ENCODE measurements at places on chromosomes 7 and 10.

GRCh38 chr7:115249080-115249479 lies 327.2 kb downstream of the MDFIC start:
- no peak for DNase-seq

DNA sequence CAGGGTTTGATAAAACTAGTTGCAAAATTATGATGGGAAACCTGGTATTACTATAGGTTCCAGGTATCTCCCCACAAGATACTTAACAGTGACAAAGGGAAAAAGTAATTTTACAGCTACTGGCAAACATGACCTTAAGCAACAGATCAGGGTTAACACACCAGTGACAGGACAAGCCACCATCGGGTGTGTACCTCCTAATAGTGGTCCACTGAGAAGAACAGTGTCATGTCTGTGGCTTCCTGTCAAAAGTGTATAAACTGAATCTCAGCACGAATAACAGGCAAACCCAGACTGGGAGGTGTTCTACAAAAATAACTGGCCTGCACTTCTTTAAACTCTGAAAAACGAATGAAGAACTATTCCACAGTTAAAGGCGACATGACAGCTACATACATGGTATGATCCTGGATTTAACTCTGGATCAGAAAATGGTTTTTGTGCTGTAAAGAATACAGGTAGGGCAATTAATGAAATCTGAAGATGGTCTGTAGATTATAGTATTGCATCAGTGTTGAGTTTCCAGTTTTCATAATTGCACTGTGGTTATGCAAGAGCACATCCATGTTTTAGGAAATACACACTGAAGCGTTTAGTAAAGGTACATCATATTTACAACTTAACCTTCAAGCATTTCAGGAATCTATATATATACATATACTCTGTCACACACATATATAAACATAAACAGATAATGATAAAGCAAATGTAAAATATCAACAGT lies 32.0 kb upstream of the ARMS2 start:
- no peak for DNase-seq

DNA sequence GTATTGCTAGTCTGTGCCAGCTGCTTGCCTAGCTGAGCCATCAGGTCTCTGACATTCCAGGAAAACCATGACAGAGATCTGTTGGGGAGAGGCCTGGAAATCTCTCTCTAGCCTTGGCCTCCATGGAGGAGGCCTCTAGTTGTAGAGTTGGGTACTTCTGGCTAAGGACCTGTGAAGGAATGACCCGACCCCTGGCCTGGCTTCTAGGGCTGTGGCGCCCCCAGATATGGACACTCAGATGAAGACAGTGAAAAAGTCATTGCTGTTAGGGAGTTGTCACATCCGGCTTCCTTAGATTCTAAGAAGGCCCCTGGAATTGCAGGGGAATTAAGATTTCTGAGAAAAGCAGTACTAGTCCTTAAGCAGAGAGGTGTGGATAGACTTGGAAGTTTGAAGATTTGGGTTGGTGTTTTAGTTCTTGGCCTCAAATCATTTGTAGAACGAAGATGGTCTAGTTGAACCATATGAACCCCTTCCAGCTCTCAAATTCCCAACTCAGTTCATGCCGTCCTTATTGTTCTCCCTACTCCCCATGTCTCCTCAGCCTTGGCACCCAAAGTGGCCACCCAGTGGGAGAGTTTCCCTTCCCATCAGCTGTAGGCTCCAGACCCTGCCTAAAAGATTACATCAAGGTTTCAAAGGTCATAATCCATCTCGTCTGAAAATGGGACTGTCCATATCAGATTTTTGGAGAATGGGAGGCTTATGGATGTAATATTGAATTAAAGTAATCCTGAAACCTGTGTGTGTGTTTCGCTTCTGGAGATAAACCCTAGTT lies 7.0 kb downstream of the HHEX start:
- no peak for DNase-seq

DNA sequence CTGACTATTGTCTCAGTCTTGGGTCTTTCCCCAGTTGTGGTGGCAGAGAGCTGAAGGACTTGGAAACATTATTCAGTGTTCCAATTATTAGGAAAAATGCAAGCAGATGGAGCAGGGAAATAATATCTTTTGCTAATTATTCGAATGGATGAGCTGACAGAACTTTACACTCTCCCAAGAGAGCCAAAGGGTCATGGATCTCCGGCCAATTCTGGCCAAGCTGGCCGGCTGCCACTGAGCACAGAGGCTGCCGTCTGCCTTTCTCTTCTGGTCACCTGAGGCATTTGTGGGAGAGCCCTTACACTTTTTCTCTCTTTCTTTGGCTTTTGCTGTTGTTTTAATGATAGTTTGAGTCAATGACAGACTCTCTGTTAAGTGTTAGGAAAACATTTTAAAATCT lies 22.2 kb upstream of the CNTNAP2 start:
- DNase-seq: no peak

DNA sequence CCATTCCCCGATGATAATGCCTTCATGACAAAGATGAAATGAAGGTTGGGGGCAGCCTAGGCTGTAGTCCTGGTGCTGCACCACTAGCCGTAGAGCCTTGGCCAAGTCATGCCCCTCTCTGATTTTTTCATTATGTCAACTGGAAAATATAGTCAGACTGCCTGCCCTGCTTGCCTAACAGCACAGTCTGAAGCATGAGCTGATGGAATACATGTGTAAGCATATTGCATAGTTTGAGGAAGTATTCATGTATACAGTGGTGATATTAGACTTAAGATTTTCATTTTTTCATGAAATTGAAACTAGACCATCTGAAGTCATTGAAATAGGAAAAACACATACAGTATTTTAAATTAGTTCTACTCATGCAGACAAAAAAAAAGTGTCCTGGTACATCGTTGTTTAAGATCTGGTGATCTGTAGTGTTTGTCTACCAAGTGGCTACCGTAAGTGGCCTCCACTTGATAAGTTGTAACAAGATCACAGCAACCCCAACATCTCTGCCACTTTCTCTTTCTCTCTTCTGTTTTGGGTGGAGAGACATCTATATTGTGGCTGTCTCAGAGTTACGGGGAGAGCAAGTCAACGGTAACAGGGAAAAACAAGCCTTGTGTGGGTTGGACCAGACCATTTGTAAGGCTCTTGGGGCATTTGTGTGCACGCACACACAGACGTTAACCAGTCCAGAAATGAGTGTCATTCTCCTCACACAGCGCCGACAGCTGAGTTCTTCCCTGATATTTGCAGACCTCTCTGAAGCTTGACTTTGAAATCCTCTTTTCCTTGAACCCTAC lies 716.6 kb upstream of the GALNT17 start:
- DNase-seq: no peak

GRCh38 chr7:139901901-139902300 lies 72.8 kb downstream of the TBXAS1 start:
- no peak for DNase-seq

DNA sequence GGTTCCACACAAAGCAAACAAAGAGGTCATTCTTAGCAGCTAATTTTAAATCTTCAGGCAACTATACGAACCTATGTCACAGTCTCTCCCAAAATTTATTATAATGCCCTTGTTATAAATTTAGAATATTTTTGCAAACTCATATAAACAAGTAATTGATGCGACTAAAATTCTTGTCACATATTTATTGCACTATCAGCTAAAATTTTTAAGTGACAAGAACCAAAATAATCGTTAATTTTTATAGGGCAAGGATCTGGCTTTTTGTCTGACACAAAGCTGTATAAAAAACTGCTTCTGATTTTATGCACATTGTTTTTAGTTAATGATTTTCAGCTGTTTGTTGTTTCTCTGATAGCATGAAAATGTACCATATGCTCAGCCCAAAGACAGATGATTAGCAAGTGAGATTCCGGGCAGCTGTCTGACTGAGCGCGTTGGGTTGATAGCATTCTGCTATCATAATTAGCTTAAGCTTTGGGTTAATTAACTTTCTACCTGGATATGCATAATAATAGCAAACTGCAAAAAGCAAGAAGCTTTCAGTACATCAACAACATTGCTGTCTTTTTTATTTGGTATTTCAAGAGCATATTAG lies 136.0 kb downstream of the MGMT start:
- DNase-seq: no peak

DNA sequence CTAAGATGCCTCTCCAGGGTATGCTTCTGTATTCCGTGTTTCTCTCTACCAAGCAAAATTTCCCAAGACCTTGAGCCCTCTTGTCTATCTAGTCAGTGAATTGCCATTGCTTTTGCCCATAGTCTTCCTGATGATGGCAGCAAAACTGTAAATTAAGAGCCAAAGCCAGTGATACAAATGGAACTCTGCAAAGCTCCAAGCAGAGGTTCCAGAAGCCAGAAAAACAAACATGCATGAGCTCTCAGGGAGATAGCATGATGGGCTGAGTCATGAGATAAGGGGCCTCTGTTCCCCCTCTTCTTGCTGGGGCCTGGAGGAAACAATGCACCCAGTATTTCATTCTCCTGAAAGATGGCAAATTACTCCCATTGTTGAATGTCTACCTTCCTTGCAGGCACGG lies 24.7 kb downstream of the LSMEM1 start:
- no peak for DNase-seq

DNA sequence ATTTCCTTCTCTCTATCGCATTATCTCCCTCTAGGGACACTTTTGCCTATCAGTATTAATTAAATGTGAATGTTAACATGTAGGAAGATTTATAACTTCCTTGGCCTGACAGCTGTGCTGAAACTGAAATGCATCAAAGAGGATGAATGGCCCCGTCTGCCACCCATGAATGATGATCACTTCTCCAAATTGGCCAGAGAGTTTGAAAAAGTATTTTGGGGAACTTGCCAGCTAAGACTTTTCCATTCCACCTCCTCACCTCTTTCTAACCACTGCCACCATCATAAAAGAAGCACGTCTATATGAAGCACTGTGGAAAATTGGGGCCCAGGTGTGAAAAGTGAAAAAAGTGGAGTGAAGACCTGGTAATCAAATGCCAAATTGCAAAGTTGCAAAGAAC lies 25.4 kb upstream of the ST8SIA6 start:
- no peak for DNase-seq
